Endothelial cell (in vitro differentiated cells): ENCODE measurements at places on chromosomes 2 and 18. TPM values are rescaled to one million over a fixed set of nuclear protein-coding genes. Genes with fewer than 3 reads are reported as not detected.
A peak's percentile ranks its signal among the peaks of the same experiment; 100 is the strongest.

ARHGEF4 gene
- 10.3 TPM for total RNA-seq

FBXO48 gene
- total RNA-seq = 1.6 TPM

RSAD2 gene
- 0.28 TPM for total RNA-seq

MFSD2B gene
- not detected for total RNA-seq

DNA sequence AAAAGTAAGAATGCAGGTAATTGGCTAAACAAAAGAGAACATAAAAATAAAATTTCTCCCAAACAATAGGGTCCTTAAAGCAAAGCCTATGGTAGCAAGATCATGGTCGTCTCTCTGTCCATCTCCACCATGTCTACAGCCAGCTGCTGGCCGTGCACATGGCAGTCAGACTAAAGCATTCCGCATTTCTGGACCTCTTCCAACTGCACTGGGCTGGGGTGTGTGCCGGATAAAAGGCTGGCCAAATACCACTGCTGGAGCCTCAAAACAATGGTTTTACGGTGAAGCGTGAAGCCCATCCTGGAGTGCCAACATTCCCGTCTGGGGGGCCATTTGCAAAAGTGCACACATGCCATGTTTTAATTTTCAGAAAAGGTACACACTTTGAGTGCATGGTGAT lies 74.8 kb upstream of the PIEZO2 start:
- no peaks in the 10 kb centered on the region for H3K36me3 ChIP-seq
- H3K27ac ChIP-seq = no peak overlapping the region
- H3K4me1 ChIP-seq = no peaks in the 10 kb centered on the region
- H3K4me3 ChIP-seq = no peak overlapping the region
- DNase-seq = no peak

GRCh38 chr2:20421988-20422370 lies 24.9 kb upstream of the RHOB start:
- H3K4me3 ChIP-seq = no peak overlapping the region
- no peaks in the 10 kb centered on the region for H3K36me3 ChIP-seq
- peaks cover 7% of the 10 kb centered on the region for H3K27me3 ChIP-seq
- no peak for DNase-seq
- H3K4me1 ChIP-seq = peaks cover 39% of the 10 kb centered on the region

- H3K4me1 ChIP-seq = peaks cover 24% of the 10 kb centered on the region
- DNase-seq = no peak
- no peaks in the 10 kb centered on the region for H3K27me3 ChIP-seq
- H3K4me3 ChIP-seq = no peak overlapping the region
- H3K27ac ChIP-seq = peak overlapping the region; percentile 64
- H3K36me3 ChIP-seq = no peaks in the 10 kb centered on the region
These were observed 55.4 kb downstream of the EML4 start for GRCh38 chr2:42224422-42225067.

GRCh38 chr2:146850746-146851145 lies 994.1 kb upstream of the ACVR2A start:
- peaks cover 3% of the 10 kb centered on the region for H3K4me1 ChIP-seq
- no peaks in the 10 kb centered on the region for H3K27me3 ChIP-seq
- no peaks in the 10 kb centered on the region for H3K36me3 ChIP-seq
- H3K27ac ChIP-seq = no peak overlapping the region
- no peak overlapping the region for H3K4me3 ChIP-seq
- no peak for DNase-seq

GRCh38 chr18:26335571-26336487 lies 109.6 kb downstream of the TAF4B start:
- H3K27ac ChIP-seq = no peak overlapping the region
- no peaks in the 10 kb centered on the region for H3K36me3 ChIP-seq
- H3K4me1 ChIP-seq = no peaks in the 10 kb centered on the region
- no peaks in the 10 kb centered on the region for H3K27me3 ChIP-seq
